ENCODE measurements at places on chromosomes 4 and X.
A peak's percentile ranks its signal among the peaks of the same experiment; 100 is the strongest.

DNA sequence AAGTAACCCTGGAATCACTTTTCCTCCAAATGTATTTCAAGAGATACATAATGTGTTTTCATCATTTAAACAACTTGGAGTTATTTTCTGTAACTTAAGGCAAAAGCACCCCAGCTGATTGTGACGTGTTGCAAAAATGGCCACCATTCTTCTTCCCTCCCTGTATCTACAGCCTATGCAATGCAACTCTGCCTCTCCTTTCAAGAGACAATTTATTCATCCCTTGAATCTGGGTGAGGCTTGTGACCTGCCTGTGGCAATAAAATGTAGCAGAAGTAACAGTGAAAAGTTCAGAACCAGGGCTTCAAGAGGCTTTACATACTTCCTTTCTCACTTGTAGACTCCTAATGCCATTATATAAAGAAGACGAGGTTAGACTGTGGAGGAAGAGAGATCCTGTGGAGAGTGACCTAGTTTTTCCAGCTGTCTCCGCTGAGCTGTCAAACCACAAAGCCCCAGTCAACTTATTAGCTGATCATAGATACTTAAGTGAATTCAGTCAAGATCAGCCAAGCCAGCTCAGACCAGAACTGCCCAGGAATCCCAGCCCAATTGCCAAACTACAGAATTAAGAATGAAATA lies 81.0 kb upstream of the KLF3 start:
- no peak for DNase-seq

GRCh38 chrX:65667157-65667502 lies 324 bp upstream of the MSN start:
- no peak for DNase-seq

DNA sequence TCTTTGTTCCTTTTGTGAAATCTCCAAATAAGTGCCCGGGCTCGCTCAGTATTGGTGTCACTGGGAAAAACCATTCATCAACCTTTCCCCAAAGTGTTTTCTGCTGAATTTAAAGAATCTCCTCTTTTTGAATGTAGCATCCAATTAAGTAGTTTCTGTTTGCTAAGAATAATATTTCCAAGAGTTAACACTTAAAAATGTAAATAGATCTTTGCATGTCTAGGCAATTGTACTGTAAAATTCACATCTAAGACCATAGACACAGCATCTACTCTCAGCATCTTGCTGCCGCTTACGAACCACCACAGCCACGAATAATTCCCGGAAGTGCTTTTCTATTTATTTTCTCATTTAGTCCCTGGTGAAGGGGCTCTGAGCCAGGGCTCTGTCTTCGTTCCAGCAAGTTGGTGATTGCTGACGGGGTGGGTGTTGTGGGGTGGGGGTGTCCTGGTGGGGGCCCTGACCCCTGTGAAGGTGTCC lies 1.4 kb downstream of the NSG1 start:
- no peak for DNase-seq

DNA sequence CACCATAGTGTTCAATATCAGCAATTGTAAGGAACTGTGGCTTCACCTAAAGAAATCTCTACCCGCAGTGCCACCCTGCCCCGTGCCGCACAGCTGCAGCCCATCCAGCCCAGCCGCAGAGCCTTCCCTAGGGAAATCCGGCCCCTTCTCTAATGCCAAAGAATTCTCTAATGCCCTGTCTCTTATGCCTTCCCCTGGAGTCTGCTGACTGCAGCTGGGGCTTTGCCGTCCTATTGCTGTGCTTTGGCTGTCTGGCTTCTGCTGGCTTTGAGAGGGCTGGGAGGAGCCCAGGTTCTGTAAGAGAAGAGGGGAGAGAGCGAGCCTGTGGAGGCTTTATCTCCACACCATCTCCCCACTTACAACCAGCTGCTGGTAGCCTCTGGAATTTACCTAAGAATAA lies 85.9 kb upstream of the HELT start:
- DNase-seq: no peak

DNA sequence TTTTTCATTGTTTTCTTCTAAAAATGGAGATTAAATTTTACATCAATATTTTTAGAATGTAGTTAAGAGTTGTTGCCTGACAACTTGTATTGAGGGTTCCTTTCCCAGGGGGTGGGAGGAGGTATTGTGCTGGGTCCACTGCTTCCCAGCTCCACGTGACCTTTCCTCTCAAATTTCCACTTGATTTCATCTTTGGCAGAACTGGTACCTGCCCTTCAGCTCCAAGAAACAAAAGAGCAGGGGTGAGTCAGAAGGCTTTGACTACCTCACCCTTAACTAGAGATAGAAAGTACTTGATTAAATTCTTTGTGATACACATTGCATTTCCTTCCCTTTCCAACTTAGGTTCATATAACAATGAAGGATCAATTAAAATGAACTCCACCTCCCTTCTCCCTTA lies 19.7 kb downstream of the TRIM2 start:
- DNase-seq: no peak

- no peak for DNase-seq
Observed at GRCh38 chr4:169313732-169314131, 43.0 kb upstream of the SH3RF1 start.

GRCh38 chr4:44629280-44629866 lies 22.1 kb downstream of the YIPF7 start:
- peak; percentile 0 for DNase-seq

GRCh38 chr4:23320931-23321587 lies 568.8 kb downstream of the PPARGC1A start:
- no peak for DNase-seq

GRCh38 chr4:167421201-167421600 lies 186.9 kb upstream of the SPOCK3 start:
- DNase-seq: no peak

GRCh38 chrX:30612250-30612655 lies 34.7 kb upstream of the TASL start:
- no peak for DNase-seq

DNA sequence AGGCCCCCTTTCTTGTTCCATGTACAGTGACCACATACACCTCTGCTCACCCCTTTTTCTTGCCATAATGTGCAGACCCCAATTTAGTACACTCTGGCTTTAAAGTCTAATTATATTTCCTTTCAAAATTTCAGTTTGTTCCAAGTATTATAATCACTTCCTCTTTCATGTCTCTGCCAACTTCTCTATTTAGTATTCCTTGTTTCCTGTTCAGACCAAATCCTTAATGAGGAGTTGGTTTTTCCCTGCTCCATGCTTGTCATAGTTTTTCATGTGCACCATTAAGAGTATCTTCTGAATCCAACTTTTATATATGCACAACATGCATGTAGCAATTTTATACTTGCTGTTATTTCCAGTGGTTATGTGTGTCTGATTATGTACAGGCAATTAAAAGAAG lies 32.3 kb downstream of the USP53 start:
- no peak for DNase-seq

GRCh38 chr4:55545151-55545550 lies 1.6 kb downstream of the CLOCK start:
- no peak for DNase-seq

GRCh38 chrX:97374266-97374665 lies 490.6 kb downstream of the RPA4 start:
- no peak for DNase-seq

- DNase-seq: no peak
Observed at GRCh38 chr4:188305690-188306089, 166.4 kb downstream of the TRIML1 start.

DNA sequence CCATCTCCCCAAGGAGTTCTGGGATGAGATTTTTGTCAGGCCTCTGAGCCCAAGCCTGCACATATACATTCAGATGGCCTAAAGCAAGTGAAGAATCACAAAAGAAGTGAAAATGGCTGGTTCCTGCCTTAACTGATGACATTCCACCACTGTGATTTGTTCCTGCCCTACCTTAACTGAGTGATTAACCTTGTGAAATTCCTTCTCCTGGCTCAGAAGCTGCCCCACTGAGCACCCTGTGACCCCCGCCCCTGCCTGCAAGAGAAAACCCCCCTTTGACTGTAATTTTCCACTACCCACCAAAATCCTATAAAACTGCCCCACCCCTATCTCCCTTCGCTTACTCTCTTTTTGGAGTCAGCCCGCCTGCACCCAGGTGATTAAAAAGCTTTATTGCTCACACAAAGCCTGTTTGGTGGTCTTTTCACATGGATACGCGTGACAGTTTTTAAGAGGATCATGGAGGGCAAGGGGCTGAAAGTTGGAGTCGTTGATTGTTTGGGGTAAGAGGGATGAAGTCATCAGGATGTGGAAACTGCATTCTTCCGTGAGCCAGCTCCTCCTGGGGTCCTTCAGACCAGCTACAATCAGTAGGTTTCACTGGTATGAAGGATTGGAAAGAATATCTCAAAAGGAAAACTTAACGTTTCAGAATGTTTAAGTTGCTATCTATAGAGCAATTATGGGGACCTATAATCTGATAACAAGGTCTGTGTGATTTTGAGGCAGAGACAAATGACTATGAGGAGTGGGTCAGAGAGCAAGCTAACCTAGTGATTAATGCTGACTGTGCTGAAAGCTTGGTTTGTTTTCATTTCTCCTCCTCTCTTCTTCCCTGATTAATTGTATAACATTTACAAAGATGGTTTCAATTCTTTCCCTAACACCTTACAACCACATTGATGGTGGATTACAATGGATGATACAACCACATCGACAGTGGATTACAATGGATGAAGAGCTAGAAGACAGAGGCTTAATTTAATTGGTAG lies 28.6 kb upstream of the MAGEA11 start:
- no peak for DNase-seq

GRCh38 chr4:185693548-185694215 lies 118.3 kb downstream of the SORBS2 start:
- no peak for DNase-seq

- no peak for DNase-seq
Observed at GRCh38 chr4:18880871-18881270, 859.3 kb upstream of the LCORL start.

DNA sequence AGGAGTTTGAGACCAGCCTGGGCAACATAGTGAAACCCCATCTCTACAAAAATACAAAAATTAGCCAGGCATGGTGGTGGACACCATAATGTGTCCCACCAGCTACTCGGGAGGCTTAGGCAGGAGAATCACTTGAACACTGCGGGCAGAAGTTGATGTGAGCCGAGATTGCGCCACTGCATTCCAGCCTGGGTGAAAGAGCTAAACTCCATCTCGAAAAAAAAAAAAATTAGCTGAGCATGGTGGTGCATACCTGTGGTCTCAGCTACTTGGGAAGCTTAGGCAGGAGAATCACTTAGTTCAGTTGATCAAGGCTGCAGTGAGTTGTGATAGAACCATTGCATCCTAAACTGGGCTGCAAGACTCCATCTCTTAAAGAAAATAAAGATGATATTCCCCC lies 91.2 kb downstream of the PLS3 start:
- DNase-seq: no peak

DNA sequence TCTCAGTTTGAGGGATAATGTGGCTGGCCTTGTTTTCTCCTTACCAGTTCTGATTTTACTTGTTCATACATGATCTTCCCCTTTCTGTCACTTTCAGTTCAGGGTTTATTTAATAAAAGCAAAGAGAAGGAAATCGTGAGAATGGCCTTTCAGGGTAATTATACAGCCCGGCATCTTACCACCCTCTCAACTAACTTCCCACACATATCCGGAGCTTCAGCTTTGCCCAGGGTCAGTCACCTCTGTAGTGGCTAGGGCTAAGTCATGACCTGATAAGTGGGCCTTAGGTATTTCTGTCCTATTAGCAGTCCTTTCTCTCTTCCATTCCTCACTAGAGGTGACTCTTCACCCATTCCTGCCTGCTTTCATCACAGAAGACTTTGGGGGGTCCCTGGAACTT lies 15.8 kb downstream of the TRPC5 start:
- no peak for DNase-seq

DNA sequence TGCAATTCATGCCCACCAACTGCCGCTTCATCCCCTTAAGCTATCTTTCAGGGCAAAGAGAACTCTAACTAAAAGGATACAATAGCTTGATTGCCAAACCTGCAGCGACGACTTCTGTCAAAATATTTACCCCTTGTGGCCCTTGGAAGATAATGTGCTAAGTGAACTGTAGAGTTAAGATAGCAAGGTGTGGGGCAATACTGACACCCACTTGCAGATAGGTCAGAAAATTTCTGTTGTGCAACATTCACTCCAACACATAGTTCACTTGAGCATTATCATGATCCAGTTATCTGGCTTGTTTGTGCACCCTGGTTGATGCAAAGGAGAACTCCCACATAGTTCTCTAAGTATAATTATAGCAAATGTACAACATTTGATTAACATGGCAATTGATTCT lies 55.6 kb downstream of the RHOXF2B start:
- DNase-seq: no peak

DNA sequence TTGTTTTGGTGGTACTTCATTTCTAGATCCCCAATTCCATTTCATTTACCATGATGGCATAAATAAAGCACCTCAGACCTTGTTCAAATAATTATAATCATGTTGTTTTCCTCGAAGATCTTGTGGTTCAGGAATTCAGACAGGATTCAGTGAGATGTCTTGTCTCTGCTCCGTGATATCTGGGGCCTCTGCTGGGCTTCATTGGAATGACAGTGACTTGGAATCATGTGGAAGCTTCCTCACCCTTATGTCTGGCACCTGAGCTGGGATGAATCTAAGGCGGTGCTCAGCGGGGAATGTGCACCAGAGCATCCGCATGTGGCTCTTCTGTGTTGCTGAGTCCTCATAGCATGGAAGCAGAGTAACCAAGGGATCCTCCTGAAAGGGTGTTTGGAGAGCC lies 132.2 kb downstream of the VEGFC start:
- DNase-seq: no peak

DNA sequence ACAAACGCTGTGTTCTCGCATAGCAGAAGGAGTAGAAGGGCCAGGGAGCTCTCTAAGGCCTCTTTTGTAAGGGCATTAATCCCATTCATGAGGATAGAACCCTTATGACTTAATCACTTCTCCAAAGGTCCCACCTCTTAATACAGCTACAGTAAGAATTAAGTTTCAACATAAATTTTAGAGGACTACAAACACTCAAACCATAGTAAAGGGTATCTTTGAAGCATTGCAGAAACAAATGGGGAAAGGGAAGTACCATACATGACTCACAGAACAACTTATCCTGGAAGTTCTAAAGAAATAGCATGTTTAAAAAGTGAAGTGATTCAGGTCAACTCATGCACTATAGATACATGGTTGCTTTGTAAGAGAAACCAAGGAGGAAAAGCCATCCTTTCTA lies 680.8 kb downstream of the RPA4 start:
- DNase-seq: peak; percentile 5

DNA sequence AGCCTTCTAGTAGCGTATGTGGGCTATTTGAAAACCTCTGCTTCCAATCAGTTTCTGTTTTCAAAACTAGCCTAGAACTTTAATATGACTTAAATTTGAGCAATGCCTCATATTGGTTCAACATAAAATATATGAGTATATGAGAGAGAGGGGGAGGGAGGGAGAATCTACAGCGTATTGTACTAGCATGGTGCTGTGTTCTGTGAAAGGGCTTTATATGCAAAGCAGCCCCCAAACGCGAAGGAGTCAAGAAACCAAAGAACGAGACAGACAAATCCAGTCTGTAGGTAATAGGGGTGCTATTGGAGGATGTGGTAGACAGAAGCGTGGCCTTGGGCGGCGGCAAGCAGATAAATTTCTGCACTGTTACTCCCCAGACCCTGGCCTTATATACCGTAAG lies 784 bp upstream of the ANXA5 start:
- DNase-seq: no peak
